ENCODE measurements at places on chromosomes 12 and 14.

DNA sequence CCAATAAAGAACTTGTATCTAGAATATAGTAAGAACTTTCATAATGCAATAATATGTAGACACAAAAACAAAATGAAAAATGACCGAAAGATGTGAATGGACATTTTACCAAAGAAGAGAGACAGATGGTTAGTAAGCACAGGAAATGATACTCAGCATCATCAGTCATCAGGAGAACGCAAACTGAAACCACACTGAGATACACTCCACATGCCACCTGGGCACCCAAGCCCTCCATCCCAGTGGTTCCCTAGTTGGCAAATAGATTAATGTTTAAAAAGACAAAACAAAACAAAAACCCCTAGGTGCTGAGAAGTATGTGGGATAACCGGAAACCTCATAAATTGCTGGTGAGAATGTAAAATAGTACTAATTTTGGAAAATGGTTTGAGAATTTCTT lies 26.8 kb upstream of the VPS33A start:
- no peak for DNase-seq

- no peak for DNase-seq
Observed at GRCh38 chr12:5856692-5857091, 88.4 kb downstream of the ANO2 start.

DNA sequence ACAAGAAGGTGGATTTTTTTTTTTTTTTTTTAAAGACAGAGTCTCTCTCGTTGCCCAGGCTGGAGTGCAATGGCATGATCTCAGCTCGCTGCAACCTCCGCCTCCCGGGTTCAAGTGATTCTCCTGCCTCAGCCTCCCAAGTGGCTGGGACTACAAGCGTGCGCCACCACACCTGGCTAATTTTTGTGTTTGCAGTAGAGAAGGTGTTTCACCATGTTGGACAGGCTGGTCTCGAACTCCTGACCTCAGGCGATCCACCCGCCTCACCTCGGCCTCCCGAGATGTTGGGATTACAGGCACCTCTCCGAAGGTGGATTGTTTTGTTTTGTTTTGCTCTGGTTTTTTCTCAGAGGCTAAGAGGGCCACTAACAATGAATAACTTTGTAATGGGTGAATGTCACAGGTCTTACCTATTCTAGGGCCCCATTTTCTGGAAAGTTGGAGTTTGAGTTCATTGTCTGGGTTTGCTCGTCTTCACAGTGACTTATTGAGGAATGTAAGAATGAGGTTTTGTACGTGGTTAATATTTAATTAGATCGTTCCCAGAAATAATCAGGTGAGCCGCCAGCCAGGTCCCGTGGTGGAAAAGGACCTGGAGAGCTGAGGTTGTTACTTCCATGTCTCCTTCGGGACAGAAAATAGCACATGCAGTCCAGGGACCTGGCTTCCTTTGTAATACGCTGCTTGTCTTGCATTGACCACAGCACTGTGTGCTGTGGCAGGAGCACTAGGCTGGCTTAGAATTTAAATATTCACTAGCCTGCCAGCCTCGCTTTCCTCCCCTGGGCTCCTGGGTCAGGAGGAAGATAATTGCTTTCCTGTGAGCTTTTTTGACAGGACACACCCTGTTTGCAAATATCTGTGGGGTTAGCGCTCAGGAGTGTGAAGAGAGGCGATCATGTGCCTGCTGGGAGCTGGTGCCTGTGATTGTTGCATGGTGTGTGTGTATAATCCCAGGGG lies 2.3 kb downstream of the HIP1R start:
- DNase-seq = no peak

DNA sequence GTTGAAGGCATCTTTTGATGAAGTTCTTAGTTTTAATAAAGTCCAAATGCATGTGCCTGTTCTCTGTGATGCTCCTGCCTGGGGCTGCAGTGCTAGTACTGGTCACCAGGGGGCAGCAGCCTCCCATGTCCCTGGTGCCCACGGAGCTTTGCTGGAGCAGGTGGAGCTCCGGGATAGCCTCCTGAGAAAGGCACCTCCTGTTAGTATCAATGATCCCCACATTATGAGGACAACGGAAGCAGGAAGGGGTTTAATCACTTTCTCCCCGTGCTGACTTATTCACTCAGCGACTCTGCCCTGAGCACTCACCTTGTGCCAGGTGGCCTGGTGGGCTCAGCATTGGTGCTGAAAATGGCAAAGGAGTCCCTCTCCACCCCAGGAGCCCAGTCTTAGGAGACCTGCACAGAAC lies 123.0 kb upstream of the PZP start:
- peak; percentile 55 for DNase-seq

- DNase-seq = peak; percentile 77
Observed at GRCh38 chr12:47551426-47551851, 154.4 kb downstream of the RPAP3 start.

GRCh38 chr12:64722835-64723234 lies 36.4 kb downstream of the GNS start:
- no peak for DNase-seq

DNA sequence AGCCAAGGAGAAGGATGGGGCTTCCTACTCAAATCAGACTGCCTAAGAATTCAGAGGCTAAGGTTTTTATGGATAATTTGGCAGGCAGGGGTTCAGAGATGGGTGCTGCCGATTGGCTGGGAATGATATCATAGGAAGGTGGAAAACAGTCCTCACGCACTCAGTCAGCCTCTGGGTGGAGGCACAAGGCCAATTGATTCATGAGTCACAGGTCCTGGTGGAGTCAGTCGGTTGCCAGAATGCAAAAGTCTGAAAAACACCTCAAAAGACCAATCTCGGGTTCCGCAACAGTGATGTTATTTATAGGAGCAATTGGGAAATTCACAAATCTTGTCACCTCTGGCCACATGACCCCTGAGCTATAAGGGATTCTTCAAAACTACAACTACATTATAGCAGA lies 105.5 kb downstream of the GXYLT1 start:
- peak; percentile 74 for DNase-seq

DNA sequence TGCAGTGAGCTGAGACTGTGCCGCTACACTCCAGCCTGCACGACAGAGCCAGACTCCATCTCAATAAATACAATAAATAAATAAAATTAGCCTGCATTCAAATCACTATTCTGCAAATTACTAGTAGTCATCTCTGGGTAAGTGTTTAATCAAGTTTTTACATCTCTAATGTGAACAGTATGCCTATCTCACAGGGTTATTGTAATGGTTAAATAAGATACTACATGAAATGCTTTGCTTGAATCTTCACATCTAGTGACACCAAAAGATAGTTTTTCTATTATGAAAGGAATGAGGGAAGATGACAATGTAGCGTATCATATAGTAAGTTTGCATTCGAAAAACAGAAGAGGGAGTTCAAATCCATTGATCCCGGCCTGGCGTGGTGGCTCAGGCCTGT lies 2.1 kb downstream of the SRSF9 start:
- no peak for DNase-seq

DNA sequence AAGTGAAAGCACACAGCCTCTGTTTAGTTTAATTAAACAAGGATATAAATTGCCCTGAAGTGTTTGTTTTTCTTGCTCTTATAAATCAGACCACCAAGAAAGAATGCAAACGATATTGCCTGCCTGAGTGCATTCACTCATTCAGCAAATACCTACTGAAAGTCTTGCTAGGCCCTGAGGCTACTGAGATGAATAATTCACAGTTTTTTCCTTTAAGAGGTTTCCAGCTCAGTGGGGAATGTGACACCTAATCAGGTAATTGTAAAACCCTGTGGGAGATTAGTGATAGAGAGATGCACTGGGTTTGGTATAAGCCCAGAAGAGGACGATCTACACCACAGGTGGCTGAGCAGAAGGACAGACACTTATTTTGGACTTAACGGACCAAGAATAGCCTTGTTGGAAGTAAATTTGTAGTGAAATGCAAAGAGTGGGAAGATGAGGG lies 151.4 kb downstream of the SLC35F4 start:
- DNase-seq = no peak

GRCh38 chr14:75939200-75939599 lies 42.6 kb downstream of the TGFB3 start:
- no peak for DNase-seq

DNA sequence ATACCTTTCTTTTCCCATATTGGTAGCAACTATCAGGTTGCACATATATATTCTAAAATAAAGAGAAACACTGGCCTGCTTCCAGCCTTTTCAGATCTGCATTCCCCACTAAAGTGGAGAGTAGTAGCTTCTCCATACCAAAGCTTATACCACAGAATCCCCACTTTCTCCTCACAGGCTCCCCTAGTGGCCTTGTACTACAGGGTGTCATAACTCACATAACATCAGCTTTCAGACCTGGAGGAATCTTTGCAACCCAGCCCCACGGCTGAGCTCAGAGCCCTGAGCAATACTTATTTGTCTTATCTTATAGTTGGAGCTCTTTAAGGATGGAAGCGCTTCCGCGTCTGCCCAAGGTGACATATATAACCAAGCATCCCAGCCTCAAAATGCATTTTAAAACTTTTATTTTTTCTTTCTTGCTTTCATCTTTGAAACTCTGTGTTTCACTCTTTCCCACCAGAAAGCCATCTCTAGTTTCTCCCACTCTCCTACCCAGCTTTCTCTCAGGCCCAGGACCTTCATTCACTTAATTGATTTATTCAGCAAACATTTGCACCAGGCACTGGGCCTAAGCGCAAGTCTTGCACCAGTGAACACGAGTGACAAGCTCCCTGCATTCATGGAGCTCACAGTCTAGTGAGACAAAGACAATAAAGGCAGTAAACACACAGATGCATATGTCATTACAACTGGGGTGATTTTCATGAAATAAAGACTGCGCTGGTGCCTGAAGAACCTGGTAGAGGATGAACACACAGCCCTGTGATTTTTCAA lies 254.7 kb downstream of the IPO8 start:
- DNase-seq = peak; percentile 40

- no peak for DNase-seq
Observed at GRCh38 chr12:62794218-62794583, 140.7 kb downstream of the PPM1H start.

DNA sequence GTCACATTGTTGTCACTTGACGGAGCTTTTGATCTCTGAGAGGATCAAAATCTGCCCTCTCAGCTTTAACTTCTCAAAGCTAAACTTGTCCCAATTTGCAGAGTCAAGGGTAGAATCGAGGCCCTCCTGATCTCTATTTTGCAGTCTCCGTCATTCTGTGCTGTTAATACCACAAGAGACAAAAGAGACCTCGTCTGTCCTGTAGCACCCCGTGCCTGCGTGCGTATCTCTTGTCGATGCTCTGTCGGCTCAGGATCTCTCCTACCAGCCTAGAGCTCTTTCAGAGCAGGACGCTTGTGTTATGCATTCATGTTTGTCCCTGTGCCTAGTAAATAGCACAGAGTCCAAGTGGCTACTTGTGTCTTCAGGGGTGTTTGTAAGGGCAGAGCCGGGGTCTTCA lies 5.1 kb downstream of the EVL start:
- no peak for DNase-seq

GRCh38 chr14:65352964-65353530 lies 59.5 kb upstream of the FUT8 start:
- no peak for DNase-seq

DNA sequence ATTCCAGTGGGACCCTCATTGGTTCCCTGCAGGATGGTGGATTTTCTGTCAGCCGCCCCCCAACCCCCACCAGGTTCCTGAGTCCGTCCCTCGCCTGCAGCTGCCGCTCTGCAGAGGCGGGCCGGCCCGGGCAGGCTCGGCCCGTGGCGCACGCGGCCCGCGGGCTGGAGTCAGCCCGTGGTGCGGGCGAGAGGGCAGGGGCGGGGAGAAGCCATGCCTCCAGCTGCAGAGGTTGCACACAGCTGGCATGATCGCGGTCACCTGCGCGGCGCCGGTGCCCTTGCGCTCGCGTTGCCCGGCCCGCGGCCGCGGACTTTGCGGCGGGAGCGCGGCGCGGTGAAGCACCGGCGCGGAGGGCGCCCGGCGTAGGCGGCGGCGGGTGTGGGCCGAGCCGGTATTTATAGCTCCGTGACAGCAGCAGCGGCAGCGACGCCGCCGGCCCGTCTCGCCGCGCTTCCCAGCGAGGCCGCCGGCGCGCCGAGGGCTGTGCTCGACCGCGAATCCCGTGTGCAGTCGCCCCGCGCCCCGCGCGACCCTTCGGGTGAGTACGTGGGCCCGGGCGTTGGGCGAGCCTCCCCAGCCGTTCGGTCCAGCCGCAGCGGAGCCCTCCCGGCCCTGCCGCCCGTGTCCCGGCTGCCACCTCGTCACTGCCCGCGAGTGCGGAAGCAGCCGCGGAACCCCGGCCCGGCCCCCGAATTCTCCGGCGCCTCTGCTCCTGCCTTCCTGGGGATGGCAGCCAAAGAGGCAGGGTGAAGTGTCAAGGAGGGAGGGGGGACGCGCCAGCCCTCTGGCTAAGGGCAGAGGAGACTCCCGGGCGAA lies at the start of gene TMEM117:
TMEM117 (plus strand) TSS at position 426 of the 819 bp plus-strand sequence.
- DNase-seq = peak; percentile 58

GRCh38 chr14:35506927-35507326 lies 27.0 kb upstream of the INSM2 start:
- peak; percentile 4 for DNase-seq

- no peak for DNase-seq
Observed at GRCh38 chr12:54185919-54186318, 2.9 kb downstream of the SMUG1 start.

DNA sequence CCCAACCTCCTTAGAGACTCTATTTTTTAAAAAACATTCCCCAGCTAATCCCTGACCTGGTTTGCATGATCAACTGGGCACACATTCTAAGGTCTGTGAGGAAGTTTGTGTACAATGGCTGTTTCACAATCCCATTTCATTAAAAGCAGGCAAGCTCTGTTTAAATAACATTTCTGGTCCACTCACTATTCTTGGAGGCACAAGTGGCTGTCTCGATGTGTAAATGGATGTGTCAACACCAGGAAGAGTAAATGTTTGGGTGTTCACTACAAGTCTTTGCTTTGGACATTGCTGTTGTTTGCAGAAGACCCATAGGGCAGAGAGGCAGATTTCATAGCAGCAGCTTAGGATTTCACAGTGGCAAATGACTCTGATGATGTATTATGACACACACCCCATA lies 98.3 kb downstream of the PDZRN4 start:
- no peak for DNase-seq

- no peak for DNase-seq
Observed at GRCh38 chr12:91846466-91847055, 299.1 kb downstream of the BTG1 start.

GRCh38 chr14:40494483-40494882 lies 1062.2 kb upstream of the FBXO33 start:
- no peak for DNase-seq

DNA sequence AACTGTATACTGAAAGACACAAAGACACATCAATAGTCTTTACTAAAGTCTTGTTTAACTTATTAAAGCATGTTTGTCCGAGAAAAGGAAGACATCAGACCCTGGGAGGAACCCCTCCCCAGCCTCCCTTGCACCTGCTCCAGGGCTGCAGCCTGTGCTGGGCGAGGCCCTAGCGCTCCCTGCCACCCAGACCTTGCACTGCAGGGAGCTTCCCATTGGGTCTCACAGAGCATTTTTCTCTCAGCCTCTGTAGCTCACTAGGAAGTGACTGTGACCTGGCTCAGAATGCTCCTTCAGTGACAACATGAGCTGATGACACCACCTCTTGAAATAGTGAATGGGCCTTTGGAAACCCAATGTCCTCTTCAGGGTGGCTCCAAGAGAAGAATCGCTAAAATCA lies 461.2 kb downstream of the TMEM121 start:
- DNase-seq = no peak

GRCh38 chr12:80714846-80715245 lies 1.9 kb upstream of the MYF5 start:
- no peak for DNase-seq
